Right ventricle myocardium superior (tissue), 1 donor: ENCODE measurements at places on chromosomes 1 and 21. TPM values are rescaled to one million over a fixed set of nuclear protein-coding genes. Genes with fewer than 3 reads are reported as not detected.

SLC25A44 gene
- total RNA-seq, result 15.8 TPM

UTS2 gene
- not detected for total RNA-seq

C1orf141 gene
- not detected for total RNA-seq

HMCN1 gene
- 5.7 TPM for total RNA-seq

GRCh38 chr1:180964595-180964994 lies 51.9 kb downstream of the KIAA1614 start:
- DNase-seq, result no peak

GRCh38 chr1:65363484-65363883 lies 54.1 kb downstream of the DNAJC6 start:
- no peak for DNase-seq

DNA sequence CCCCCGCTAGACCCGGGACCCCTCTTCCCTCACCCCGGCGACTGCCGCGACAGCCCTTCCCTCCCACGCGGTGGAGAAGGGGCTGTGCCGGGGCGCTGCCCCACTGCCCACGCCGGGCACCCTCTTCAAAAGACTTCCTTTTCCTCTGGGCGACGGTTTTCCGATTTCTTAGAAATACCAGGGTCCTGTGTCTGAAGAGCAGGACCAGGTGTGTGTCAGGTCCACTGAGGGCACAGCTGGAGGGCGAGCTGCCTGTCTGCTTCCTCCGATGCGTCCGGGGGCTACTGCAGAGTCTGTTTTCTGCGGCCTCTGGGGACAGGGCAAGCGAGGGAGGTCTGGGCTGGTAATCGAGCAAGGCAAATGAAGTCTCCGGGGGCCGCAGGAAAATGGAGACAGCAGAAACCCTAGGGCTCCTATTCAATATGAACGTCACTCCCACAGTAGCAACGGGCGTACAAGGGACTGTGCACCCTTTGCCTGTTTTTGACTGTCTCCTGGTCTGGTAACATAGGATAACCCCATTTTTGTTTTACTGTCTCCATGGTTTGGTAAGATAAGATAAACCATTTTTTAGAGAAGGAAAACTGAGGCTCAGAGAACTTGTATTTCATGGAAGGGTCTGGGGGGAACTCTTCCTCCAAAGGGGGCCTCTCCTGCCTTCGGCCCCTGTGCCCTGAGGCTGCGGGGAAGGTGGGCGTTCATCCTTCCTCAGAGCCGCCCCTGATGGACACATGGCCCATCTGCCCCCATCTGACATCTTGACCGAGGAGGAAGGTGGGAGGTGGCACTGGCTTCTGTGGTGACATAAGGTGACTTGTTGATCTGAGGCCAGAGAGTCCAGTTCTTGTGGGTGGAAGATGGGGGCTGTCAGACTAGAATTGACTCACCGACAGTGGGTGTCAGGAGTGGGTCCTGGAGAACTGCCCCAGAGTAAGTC lies 970 bp downstream of the TNFRSF1B start:
- no peak for DNase-seq

DNA sequence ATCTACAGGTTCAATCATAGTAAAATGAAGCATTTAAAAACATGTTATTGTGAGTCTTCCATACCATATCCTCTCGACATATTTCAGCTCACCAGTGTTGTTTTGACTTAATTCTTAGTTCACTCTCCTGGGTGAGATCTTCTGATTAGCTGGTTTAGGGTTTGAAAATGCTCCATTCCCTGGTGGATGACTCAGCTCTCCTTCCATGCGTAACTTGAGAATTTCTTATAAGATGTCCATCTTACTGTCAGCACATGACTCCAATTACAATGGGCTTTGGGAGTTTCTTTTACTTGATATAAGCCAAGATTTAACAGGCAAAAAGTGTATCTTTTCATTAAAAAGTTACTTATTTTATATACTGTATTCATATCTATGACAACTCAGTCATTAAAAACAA lies 476.5 kb downstream of the BRINP3 start:
- no peak for DNase-seq

DNA sequence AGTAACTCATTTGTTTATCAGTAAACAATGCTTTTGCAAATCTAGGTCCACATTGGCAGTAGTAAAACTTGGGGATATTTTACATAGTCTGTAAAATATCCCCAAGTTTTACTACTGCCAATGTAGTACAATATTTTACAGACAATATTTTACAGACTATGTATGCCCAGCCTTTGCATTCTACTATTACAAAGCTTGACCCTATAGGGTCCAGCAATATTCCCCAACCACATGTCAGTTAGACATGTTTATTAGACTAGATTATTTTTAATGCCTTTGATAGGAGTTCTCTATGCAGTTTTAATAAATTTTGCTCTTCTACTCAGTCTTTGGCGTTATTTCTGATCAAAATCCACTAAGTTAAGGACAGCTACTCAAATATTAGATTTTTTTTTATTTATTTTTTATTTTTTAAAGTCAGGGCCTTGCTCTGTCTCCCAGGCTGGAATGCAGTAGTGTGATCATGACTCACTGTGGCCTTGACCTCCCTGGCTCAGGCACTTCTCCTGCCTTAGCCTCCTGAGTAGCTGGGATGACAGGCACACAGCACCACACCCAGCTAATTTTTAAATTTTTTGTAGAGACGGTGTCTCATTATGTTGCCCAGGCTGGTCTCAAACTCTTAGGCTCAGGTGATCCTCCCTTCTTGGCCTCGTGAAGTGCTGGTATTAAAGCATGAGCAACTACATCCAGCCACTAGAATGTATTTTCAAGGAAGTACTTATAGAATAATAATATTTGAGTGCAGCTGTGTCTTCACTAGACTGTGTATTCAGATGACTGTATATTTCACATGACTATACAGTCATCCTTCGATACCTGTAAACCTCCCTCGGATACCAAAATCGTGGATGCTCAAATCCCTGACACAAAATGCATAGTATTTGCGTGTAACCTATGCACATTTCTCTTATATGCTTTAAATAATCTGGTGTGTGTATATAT lies 19.8 kb downstream of the MIER1 start:
- DNase-seq, result no peak
